ENCODE measurements at places on chromosomes 12 and 14.

GRCh38 chr14:44383636-44384035 is 123.4 kb downstream of the FSCB start:
- DNase-seq, result no peak

DNA sequence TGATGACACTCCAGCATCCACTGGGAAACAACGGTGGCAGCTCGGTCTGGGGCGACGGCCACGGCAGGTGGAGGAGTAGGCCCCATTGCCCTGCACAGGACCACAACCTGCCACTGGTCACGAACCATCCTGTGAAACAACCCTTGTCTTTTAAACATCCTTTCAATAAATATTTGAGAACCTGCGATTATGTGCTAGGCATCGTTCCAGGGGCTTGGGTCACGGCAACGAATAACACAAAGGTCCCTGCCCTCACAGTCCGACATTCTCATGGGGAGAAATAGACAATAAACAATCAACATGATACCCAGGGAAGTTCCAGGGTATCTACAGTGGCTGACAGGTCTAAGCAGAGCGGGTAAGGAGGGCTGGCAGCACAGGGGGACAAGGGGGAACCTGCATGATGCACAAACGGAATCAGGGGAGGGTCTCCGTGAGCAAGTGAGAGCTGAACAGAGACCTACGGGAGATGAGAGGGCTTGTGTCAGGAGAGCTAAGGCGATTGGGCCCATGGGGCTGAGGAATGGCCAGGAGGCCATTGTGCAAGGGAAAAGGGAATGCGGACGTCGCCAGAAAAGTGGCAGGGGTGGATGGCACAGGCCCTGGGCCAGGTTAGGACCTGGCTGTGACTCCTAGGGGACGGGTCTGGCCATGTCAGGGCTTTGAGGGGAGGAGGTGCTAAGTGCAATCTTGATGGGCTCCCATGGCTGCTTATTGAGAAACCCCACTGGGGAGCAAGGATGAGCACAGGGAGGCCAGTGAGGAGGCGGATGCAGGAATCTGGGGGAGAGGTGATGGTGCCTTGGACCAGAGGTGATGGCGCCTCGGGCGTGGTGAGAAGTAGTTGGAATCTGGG is 9.7 kb downstream of the SCARB1 start:
- DNase-seq, result no peak

DNA sequence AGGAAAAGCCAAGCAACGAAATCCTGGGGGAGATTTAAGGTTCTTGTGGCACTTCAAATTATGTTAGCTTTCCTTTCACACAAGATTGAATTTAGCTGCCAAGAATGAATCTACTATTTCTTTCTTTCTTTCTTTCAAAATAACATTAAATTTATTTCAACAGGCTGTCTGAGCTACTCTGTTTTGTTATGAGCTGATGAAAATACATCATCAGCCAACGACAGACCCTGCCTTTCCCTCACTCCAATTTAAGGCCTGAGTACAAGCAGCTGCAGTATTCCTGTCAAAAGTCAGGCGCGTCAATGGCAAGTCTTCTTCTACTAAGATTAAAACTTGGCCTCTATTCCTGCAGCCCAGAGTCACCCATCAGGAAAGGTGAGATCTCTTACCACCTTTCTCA is 347.7 kb upstream of the FLRT2 start:
- no peak for DNase-seq

DNA sequence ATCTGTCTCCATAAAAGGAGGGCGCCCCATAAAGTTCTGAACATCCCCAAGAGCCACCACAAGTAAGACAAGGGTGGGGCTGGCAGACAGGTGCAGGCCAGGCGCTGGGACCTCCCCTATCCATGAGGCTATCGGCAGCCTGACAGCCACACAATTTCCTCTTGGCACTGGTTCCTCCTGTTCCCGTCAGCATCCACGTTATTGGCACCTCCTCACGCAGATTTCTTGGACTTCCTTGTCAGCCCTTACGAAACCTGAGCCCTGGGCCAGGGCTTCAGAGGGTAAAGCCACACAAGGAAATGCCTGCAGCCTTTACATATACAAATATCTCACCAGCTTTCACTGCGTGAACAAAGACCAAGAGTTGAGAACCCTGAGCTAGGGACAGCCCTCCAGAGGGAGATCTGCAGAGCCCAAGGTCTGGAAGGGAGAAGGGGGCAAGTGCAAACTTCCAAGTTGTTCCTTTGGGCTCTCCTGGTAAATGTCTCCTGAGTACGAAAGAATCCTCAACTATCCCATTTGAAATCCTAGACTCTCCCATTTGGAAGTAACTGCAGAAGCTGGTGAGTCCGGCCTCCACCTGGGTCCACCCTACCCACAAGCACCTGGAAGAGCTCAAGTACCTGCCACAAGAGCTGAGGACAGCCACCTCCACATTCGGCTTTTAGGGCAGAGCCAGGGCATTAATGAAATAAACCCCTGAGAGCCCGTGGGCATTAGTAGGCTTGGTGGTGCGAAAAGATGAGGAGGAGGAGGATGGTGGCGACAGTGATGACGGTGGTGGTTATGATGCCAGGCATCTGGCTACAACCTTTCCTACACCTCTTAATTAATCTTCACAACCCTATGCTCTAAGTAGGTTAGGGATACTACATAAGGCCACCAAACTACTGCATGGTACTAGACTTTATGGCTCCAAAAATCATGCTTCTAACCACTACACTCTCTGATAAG is 5.5 kb upstream of the TC2N start:
- no peak for DNase-seq

DNA sequence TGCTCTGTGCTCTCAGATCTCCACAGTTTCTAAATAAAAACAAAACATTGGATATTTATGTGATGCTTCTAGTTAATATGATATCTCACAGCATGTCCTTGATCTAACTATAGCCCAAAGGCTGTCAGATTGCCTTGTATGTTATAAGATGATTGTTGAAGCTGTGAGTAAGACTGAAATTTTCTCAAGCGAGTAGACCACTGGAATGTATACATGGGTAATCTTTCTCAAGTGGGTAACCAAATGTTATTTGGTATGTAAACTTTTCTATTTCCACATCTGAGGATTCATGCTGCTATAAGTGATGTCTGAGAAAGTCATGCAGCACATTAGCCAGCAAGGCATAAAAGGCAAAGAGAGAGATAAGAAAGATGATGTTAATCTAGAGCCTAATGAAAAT is 886.7 kb downstream of the NRXN3 start:
- peak; percentile 4 for DNase-seq

- DNase-seq, result no peak
Measured at GRCh38 chr14:95472819-95473251, 43.6 kb downstream of the SYNE3 start.

GRCh38 chr12:15590180-15590826 is 198.9 kb downstream of the EPS8 start:
- peak; percentile 42 for DNase-seq

DNA sequence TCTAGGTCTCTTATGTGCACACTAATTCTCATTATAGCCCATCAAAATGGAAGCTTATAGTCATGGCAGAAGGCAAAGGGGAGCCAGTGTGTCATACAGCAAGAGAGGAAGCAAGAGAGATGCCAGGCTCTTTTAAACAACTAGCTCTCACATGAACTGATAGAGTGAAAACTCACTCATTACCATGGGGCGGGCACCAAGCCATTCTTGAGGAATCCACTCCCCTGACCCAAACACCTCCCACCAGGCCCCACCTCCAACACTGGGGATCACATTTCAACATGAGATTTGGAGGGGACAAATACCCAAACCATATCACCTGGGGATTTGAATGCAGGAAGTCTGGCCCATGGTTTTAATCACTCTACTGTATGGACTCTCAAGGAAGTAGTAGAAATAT is 36.9 kb upstream of the CRACR2A start:
- no peak for DNase-seq

- peak; percentile 99 for DNase-seq
Measured at GRCh38 chr12:47102845-47103651, 23.3 kb upstream of the AMIGO2 start.

GRCh38 chr12:41288142-41288811 is 100.2 kb downstream of the PDZRN4 start:
- no peak for DNase-seq

DNA sequence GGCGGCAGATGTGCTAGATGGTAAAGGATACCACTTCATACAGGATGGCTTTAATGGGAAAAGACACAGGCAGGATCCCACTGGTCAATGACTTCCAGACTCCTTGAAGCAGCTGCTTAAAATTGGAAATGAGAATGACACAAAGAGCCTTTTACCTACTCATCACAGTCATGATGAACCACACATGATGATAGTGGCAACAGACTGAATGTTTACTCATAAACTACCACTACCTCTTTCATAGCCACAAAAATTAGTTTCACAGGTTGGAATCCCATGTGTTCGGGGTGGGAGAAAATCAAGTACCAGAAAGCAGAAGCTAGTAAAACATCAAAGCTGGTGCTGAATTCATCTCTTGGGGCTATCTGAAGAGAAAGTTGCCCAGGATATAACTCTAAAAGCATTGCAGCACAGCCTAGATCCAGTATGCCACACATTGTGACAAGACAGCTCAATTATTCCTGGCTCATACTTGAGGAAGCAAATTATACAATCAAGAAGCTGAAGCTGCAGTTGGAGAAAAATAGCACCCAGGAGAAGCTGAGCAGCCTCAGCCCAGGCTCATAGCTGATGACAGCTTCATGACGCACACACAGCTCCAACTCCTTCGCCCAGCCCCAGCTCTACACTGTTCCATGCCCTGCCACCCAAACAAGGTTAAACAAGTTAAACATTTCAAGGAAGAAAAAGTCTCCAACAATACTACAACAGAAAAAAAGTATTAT is 29.0 kb upstream of the C12orf50 start:
- DNase-seq, result peak; percentile 11

DNA sequence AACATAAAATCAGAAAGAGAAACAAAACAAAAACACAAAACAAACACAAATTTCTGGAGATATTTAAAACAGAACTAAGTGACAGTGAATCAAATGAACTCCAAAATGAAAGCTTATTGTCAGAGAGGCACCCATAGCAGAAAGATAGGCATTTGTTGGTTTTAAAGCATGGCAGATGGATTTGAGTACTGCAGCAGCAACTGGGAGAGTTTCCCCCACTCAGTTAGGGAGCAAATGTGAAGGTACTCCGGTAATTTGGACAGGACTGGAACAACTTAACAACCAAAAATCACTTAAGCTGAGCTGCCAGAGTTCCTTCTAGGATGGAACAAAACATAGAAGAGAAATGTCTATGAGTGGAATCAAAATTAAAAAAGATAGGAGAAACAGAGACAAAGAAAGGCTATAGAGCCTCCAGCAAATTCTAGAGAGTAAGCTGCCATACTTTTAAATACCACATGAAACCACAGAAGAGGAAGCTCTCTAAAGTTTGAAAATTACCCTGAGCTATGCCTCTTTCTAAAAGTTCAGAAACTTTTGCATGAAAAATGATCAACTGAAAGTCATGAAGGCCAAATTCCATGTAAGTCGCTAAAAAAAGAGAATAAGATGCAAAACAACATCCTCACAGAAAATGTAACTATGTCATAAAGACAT is 1248.3 kb upstream of the USP15 start:
- DNase-seq, result no peak

GRCh38 chr14:103904493-103905107 is 23.7 kb upstream of the TDRD9 start:
- no peak for DNase-seq

Measured in GM04504 (cell line).